ENCODE measurements at places on chromosomes 6 and 20.
A peak's percentile ranks its signal among the peaks of the same experiment; 100 is the strongest.

DNA sequence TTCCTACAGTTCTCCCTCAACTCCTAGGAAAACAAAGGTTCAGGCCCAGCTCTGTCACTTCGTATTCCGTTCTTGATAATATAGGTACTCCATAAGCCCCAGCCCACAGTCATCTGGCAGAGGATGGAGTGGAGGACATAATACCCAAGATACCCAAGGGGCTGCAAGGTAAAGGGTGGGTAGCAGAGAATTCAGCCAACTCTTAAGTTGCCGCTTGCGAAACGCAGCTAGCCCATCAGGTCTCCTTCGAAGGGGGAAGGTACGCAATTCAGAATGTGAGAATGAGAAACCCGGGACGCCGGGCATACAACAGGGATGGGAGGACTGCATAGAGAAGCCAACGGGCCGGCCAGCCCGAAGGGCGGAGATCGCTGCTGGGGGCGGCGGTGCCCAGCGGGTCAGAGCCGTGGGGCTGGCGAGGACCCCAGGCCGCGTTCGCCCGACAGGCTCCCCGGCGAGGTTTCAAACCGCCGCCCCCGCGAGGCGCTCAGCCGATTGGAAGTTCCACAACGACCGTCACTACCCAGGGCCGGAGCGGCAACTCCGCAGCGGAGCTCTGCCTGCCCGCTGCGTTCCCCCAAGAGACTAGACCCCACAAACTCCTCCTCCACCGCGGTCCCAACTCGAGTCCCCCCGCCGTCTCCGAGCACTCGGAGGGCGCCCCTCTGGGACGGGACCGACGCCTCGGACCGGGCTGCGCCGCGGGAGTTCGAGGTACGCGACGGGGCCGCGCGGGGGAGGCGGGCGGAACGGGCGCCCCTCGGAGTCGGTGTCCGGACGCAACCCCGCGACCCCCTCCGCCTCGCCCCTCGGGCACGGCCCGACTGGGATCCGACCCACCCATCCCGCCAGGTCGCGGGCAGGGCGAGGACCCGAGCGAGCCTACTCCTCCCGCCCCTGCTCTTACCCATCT lies 911 bp downstream of the CDK19 start:
- peak; percentile 66 for DNase-seq

DNA sequence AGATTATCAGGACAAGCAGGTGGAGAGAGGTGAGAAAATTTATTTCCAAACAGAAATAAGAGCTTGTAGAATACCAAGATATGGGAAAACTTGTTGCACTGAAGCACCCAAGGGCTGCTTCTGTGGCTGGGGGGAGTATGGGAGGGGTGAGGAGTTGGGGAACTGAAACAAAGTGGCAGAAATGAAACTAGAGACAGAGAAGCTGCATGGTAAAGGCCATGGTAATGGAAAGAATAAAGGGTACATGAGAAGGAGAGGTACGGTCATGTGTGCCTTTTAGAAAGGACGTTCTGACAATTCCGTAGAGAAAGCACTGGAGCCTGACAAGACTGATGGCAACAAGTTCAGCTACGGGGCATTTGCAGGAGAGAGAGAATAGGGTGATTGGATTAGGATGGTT lies 51.6 kb upstream of the RIN2 start:
- no peak for DNase-seq

DNA sequence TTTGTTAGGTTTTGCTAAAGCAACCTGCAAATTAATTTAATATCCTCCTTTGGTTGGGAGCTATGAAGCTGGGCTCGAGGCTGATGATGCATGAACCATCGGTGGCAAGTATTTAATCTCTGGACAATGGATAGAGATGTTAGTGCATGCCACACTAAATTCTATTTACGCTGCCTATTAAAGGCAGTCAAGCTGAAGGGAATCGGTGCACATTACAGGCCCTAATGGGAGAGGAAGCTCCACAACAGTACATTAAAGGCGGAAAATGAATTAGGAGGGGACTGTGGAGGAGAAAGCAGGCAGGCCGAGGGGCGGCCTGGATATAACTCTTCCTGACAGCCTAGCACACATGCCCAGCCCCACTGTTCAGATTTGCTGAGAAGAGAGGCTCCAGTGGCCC lies 132.4 kb upstream of the MAFB start:
- no peak for DNase-seq

DNA sequence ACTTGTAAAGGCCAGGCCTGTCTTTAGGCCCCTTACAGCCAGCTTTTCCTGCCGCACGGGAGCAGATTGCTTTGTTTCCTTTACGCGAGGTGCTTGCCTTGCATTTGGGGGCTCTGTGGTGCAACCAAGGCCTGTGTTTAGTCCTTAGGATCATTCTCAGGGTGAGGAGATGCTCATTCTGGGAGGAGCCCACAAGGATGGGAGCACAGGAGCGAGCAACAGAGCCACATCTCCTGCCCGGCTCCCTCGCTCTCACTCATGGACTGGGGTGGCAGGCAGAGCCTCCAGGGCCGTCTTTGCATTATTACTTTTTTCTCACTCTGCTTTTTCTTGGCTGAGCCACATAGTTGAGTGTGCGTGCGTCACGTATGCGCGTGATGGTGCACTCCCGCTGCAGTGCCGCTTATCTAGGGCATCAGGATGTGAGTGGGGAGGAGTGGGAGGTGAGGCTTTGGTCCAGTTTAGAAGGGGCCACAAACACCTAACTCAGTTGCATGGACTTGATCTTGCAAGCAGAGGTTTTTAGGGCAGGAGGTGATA lies 19.1 kb downstream of the DYNLRB1 start:
- no peak for DNase-seq

DNA sequence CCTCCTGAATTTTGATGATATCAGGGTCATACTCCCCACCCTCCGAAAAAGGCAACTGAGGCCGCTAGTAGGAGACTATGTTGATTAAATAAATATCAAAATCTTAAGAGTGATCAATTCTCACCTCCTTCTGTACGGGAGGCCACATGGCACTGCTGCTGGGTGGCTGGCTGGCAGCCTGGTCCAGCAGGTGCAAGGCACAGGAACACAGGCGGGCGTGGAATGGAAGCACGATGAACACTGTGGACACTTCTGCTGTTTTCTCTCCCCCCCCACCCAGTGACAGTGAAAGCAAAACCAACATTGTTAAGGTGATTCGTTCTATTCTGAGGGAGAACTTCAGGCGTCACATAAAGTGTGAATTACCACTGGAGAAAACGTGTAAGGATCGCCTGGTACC lies 9.7 kb upstream of the CLDN20 start:
- no peak for DNase-seq

DNA sequence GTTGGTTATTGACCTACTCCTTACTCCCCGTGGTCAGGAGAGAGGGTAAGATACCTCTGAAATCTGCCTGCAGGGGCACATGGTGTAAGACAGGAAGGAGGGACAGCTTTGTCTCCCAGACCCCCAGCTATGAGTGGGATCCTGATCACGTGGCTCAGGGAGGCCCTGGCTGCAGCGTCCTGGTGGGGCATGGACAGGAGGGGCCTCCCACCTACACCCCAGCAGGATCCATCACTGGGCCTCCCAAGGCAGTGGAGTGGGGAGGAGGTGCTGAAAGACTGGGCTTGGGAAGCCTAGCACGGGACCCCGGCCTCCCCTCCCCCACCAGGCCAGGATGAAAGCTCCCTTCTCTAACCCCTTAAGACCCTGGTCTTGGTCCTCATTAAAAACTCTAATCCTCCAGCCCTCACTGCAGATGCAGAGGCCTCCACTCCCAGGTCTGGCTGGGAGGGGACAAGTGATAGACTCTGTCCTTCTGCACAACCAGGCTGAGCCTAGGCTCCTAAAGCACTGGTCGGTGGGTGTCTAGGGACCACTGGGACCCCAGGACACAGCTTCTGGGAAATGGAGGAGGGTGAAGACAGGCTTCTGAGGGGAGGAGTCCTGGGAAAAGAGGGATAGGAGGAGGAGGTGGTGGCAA lies 29.6 kb upstream of the VEGFA start:
- DNase-seq = no peak

- DNase-seq = no peak
Measured at GRCh38 chr20:4812641-4813075, 90.9 kb downstream of the PRND start.

DNA sequence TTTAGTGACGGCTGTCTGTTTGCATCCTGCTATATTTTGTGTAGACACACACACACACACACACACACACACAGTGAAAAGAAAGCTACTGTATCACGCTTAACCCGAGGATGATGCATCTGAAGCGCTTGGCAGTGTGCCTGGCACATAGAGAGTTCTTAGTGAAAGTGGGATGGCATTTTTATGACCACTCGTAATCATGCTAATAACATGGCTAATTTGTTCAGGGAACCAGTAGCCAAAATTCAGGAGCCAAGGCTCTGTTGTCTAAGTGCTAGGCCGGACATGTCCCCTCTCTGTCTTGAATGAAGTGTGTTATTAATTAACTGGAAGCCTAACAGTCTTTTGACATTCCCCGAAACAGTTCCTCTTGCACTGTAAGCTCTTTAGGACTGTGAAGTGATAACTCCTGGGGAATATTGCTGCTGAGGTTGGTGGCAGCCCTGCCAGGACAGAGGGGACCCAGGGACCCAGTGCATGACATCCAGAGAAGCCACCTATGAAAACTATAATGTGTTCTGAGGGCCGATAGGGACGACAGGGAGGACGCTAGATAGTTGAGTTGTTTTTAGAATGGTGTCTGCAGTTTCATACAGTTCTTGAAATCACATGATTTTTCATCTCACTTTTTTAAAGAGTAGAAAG lies 45.0 kb upstream of the IRF4 start:
- DNase-seq = no peak

DNA sequence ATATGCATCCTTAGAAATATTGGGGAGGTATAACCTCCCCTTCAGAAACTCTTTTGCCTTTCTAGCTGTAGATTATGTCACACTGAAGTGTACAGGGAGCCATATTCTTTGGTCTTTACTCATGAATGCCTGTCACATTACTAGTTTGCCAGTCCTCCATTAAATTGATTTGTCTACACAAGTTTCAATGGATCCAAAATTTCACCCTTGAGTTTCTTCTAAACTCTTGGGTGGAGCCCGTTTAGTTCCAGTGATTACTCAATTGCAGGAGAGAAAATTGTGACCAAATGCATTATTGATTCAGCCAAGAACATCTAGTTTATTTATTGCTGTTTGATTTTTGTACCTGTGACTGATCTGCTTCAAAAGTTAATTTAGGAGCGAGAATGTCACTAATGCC lies 60.4 kb upstream of the TFB1M start:
- DNase-seq = peak; percentile 9

DNA sequence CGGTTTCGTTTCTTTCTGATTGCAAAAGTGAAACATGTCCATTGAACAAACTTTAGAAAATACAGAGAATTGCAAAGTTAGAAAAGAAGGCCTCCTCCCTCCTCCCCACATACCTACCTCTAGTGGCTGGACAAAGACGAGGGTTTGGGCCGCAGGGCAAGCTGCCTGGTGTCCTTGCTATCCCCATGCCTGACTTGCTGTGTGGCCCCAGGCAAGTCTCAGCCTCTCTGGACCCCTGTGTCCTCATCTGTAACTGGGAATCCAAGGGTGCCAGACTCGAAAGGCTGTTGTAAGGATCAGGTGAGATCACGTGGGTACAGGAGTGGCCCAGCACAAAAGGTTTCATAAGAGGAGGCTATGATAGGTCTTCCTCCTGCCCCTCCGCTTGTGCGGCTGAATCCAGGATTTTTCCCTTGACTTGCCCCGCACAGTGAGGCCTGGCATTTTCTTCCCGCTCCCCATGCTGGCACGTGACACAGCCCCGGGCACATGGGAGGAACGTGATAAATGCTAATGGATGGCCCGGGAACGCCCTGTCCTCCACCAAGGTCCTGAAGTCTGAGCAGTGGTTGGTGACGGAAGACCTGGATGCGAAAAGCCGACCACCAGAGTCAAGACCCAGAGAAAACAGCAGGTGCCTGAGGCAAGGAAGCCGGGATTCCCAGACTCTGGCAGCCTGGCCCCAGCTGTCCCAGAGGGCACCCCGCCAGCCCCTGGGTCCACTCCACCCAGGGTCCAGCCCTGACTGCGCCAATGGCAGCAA lies 55.8 kb downstream of the UBE2V1 start:
- DNase-seq = no peak

GRCh38 chr6:118783931-118784550 lies 109.9 kb upstream of the ASF1A start:
- no peak for DNase-seq

DNA sequence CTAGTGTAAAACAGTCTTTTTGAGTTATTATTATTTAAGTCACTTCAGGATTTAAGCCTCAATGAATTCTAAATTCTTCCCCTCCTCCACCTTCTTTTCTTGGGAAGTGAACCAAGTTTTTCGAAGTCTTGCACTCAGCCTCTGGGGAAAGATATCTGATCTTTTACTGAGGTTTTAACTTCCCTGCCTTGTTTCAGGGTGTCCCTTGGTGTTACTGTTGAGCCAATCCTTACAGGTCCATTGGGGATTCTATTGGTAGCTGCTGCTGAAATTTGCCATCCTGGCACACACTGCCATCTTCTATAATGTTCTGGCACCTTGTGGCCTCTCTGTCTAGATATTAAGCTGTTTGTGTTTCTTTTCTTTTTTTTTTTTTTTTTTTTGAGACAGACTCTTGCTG lies 31.7 kb downstream of the BEND6 start:
- no peak for DNase-seq

DNA sequence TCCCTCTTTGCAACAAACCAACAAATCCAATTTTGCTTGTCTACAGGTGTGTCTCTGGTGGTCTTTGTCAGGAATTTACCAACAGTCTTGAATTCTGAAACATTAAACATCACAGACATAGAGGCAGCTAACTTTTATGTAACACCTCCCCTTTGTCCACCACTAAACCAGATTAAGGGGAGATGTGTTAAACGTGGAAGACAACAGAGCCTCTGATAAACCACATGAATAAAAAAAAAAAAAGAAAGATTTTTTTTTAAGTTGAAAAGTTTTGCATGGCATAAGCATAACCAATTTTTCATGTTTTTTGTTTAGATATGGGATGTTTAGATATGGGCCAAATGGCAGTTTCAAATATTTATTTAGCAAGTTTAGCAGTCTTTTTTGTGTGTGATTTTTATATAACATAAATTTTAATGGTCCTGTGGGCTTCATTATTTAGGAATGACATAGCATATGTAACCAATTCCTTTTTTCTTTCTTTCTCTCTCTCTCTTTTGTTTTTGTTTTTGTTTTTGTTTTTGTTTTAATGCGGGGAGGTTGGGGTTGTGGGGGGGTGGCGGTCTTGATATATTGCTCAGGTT lies 60.7 kb upstream of the BTN3A2 start:
- no peak for DNase-seq

DNA sequence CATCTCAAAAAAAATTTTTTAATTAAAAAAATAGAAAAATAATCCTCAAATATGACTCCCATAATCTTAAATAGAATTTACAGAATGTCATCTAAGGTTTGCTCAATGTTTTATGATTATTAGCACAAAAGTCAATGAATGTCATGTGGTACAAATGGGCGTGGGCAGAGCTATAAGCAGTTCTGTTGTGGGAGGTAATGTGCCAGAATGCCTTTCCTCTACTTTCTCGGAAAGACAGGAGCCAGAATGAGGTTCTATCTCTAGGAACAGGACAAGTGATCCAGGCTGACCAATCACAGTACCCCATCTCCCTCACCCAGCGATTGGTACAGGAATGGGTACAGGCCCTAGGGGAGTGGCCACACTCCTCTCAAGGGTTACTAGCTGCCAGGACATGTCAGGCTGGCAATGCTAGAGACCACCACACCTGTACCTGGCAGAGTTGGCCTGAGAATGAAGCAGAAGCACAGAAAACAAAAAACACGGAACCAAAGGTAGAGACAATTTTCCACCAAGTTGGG lies 15.1 kb downstream of the RALGAPA2 start:
- DNase-seq = no peak

All from AG08395 (cell line).